ENCODE measurements at places on chromosomes 7 and 10.

DNA sequence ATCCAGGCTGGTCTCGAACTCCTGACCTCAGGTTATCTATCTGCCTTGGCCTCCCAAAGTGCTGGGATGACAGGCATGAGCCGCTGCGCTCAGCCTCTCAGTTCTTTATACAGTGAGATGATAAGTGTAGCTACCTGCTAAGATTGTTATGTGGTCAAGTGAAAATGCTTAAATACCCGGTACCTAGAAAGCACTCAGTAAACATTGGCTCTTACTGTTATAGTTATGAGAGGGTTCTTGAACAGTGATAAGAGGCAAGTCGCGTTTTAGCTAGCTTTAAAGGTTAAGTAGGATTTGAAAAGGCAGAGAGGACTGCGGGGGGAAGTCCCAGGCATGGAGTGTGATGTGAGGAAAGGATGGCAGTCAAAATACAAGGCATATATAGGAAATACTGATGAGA lies 4.5 kb downstream of the ZKSCAN1 start:
- no peak for DNase-seq

DNA sequence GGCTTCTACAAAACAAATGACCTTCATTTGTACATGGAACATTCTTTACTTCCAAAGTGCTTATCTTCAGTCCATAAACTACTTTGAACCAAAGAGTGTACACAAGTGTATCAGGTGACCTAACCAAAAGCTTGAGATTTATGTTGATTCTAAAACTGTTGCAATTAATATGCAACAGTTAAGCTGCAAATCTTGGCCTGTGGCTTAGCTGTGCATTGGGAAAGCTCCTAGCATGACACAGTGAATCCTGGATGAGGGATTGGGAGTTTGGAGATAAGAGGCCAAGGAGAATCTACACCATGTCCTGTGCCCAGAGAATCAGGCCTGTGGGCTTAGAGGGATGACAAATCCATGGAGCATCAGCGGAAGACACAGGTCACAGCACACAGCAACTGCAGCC lies 105.2 kb upstream of the GSDME start:
- DNase-seq: no peak

GRCh38 chr7:37181550-37181932 lies 267.1 kb downstream of the ELMO1 start:
- no peak for DNase-seq

GRCh38 chr10:78436706-78437406 lies 403.2 kb downstream of the RPS24 start:
- DNase-seq: no peak

- no peak for DNase-seq
Observed at GRCh38 chr10:114714281-114714741, 56.2 kb upstream of the ABLIM1 start.

DNA sequence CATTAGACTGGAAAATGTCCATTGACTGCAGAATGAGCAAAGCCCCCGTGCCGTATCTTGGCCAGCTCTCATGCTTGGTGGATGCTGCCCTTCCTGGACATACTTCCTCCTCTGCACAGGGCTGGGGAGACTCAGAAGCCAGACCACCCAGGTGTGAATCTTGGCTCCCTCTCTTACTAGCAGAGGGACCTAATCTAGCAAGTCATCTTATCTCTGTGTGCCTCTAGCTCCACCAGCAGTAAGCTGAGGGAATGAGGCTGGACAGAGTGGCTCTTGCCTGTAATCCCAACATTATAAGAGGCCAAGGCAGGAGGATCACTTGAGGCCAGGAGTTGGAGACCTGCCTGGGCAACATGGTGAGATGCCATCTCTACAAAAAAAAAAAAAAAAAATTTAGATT lies 173.8 kb upstream of the GHITM start:
- no peak for DNase-seq

- peak; percentile 72 for DNase-seq
Observed at GRCh38 chr10:102801496-102801895, 35.7 kb downstream of the CYP17A1 start.

DNA sequence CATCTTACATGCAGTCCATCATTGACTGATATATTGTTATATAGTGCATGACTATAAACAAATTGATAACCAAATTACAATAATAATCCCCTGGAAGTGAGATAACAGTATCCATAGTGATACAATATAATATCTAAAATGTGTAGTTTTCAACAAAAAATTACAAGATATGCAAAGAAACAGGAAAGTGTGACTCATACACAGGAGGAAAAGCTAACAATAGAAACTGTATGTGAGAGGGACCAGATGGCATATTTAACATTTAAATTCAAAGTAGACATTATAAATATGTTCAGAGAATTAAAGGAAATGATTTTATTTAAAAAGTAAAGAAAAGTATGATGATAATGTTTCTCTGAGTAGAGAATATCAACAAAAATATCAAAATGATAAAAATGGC lies 8.0 kb downstream of the OR9A2 start:
- peak; percentile 7 for DNase-seq

DNA sequence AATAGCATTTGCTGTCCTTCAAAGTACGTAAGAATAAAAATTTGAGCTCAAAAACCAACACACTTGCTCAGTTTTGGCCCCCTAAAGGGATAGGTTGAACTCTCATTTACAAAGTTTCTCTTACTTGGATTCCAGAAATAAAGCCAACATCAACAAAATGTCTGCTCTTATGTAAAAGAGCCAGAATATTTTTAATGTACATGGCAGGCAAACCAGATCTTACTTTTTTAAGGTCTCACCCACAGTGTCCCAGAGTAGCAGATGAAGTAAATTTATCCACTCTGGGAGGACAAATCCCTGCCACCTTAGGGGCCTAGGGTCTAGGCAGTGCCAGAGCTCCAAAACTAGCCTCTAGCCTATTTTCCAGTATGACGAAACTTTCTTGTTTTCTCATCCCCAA lies 159.6 kb downstream of the SKAP2 start:
- no peak for DNase-seq

GRCh38 chr10:97210543-97210960 lies 24.8 kb upstream of the SLIT1 start:
- peak; percentile 83 for DNase-seq

- DNase-seq: no peak
Observed at GRCh38 chr10:63373176-63373575, 92.6 kb downstream of the JMJD1C start.

DNA sequence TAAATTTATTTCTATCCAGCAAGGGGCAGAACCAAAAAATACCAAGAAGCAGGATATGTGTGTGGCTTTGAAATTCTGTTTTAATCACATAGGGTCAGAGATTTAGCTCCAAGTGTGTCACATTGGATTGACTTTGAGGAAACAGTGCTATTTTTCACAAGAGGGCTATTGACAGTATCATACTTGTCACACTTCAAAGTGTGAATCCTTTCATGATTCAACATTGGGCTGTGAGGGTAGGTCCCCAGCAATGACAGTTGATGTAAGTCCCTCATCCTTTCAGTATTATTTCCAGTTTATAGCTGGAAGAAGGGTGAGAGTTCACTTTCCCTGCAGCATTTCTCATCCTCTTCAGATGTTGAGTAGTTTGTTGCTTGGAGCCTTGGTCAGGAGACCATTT lies 7.4 kb downstream of the CCNY start:
- DNase-seq: no peak

DNA sequence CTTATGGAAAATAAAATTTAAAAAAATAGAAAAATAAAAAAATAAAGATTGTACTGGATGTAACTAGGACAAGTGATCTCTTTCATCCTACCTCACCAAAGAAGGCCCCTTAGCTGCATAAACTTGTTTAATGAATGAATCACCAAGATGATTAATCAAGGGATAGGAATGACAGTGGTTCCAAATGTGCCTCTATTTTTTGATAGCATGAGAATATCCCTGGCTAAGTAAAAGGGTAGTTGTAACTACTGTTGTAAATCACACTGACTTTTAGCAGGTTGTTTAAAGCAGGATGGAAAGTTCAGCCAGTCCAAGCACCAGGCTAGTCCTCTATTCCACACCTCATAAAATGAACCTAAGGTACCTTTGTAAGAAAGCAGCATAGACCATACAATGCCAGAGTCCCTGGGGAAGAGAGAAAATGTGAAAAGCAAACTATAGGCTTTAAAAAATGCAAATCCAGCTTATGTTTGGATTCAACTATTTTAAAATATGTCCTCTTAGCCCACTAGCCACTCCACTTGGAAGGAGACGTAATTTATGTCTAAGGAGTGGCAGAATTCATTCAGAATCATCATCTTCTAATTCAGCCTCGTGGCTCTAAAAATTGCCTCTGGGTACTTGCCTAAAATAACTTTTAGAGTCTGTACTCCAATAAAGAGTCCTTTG lies 126.8 kb downstream of the SKIDA1 start:
- no peak for DNase-seq

GRCh38 chr7:13279854-13280435 lies 592.5 kb downstream of the ARL4A start:
- peak; percentile 71 for DNase-seq

GRCh38 chr7:70500261-70500660 lies 631.7 kb upstream of the GALNT17 start:
- DNase-seq: no peak

DNA sequence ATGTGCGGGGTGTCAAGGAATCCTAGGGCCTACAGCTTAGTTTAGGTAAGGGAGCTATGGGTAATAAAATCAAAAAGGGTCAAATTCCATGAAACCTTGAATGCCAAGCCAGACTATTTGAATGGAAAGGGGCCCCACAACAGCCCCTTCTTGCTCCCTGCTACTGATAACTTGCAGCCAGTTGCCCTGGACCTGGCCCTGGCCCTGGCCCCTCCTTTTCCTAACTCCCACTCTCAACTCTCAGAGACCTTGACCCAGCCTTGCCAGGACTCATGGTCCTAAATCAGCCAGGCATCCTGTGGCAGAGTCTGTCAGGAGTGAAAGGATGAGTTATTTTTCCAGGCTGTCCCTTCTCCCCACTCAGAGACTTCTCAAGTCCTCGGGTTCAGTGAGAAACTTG lies 5.9 kb downstream of the KCNIP2 start:
- DNase-seq: no peak

DNA sequence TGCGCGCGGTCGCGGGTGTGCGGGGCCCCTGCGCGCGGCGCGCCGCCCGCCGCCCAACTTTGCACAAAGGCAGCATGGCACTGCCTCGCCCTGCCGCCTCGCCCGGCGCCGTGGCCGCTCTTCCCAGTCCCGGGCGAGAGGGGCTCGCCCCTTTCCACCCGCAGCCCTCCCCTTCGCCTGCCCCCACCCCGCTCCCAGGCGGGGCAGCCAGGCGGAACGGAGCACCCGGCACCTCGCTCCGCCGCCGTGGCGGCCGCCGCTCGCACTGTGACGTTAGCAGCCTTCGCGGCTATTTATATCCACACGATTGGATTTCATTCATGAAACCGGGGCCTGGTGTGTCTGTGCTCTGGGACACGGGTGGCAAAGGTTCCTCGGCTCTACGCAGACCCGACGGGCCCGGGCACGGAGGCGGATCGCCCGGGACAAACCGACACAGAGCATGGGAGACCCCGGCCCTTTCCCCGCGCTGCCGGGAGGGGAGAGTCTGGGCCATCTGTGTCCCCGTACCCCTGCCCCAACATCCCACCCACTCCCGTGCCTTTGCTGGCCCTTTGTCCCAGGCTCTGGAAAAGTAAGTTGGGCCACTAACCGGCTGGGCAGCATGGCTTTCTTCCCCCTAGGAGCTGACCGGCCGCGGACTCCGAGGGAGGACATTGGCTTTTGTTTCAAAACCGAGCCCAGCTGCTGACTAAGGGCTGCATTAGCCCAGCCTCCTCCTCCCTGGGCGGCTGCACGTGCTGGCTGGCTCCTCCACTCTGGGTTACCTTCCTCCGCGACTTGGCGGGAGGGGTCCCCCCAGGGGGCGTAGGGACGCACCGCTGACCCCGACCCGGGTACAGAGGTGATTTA lies at the start of gene RHOBTB1:
Gene RHOBTB1, minus strand, starts transcription at position 128 of the 852 bp plus-strand sequence. CDS start 32,643 bp downstream, outside the sequence.
- peak; percentile 67 for DNase-seq

DNA sequence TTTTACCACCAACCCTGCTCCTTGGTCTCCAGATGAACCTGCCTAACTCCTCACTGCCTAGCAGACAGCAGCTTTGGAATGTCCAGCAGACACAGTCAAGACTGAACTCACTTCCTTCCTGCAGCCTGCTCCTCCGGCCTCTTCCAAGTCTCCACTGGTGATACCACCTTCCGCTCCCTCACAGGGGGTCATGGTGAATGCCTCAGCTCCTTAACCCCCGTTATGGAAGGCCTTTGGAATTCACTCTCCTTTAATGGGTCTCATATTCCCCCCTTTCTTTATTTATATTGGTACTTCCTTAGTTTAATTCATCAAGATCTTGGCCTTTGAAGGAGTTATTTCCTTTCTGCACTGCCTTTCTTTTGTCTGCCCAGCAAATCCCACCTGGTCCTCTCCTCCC lies 44.9 kb upstream of the ZNF32 start:
- no peak for DNase-seq

- DNase-seq: no peak
Observed at GRCh38 chr7:120785095-120785494, 72.8 kb downstream of the TSPAN12 start.

DNA sequence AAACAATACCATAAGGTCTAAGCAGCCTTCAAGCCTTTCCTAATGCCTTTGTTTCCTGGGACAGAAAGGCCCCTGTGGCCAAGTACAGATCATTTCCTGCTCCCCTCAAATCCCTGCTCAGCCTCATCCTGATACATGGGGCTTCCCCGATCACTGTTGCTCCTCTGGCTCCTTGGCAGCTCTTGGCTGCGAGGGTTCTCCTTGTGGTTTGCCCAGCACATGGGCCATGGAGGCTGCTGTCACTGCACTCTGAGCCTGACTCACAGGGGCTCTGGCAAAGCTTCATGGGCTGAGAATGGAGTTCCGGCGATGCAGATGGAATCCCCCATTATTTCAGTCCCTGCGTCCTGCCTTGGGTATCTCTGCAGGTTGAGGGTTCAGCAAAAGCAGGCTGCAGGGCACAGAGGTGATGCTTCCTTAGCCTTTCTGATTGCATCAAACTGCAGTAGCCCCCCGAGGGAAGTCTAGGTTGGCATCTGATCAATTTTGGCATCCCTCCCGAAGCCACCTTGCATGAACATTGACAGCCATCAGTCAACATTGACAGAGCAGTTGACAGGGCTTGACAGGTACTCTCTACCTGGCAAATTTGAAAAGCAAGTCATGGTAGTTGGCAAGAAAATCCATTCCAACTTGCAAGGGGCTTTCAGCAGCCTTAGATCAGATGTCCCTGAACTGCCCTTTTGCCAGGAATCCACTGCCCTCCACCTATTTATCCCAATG lies 168.6 kb downstream of the GFRA1 start:
- no peak for DNase-seq

GRCh38 chr7:42236976-42237810 lies at the start of gene GLI3:
GLI3 (minus strand) TSS chr7:42237209; CDS start chr7:42223253, 13,956 bp downstream.
- DNase-seq: peak; percentile 66

DNA sequence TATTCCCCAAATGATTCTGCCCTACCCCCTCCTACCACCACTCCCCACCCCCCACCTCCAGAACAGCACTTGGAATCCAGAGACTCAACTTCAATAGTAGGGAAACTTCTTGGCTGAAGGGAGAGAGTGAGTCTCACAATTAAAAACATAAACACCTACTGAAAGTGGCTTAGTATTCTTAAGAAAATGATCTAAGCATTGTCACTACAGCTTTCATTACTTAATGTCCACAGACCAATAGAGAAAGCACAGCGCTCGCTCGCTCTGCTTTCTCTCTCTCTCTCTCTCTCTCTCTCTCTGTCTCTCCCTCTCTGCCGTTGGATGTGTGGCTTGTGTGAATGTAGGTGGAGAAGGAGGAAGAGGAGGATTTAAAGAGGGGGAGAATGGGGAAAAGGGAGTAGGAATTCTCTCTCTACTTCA lies 1.5 kb upstream of the SEMA3A start:
- DNase-seq: no peak
